ENCODE measurements at places on chromosomes 5 and 9.
A peak's percentile ranks its signal among the peaks of the same experiment; 100 is the strongest.

DNA sequence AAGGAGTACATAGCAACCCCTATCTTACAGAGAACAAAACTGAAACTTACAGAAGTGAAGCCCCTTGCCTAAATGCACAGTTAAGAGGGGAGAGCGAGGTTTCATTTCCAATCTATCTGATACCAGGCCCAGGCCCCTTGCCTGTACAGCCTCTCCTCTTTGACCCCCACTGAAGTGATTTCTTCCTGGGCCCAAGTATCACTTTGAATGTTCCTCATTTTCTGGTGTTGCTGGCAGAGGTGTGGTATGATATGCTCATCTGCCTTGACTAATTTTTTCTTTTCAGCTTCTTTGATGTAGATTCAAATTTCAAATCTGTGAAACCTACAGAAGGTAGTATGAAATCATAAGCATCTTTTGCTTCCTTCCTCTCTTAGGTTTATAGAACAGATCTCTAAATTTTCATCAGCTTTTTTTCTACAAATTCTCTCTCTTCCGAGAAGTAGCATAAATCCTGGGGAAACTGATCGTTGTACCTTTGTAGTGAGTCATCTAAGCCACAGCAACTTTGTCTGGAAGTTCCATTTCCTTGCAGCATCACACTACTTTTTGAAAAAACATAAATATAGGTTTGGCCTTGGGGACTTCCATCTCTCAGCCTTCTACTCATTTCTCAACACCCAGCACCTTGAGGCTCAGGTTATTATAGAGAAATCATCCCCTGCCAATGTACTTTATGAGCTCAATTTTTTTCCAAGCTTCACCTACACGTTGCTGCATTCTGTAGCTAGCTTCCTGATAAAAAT, 402.4 kb upstream of the PTGER4 start:
- H3K27me3 ChIP-seq, result no peaks in the 10 kb centered on the region
- no peak for DNase-seq
- H3K27ac ChIP-seq, result no peak overlapping the region
- H3K4me3 ChIP-seq, result no peak overlapping the region

DNA sequence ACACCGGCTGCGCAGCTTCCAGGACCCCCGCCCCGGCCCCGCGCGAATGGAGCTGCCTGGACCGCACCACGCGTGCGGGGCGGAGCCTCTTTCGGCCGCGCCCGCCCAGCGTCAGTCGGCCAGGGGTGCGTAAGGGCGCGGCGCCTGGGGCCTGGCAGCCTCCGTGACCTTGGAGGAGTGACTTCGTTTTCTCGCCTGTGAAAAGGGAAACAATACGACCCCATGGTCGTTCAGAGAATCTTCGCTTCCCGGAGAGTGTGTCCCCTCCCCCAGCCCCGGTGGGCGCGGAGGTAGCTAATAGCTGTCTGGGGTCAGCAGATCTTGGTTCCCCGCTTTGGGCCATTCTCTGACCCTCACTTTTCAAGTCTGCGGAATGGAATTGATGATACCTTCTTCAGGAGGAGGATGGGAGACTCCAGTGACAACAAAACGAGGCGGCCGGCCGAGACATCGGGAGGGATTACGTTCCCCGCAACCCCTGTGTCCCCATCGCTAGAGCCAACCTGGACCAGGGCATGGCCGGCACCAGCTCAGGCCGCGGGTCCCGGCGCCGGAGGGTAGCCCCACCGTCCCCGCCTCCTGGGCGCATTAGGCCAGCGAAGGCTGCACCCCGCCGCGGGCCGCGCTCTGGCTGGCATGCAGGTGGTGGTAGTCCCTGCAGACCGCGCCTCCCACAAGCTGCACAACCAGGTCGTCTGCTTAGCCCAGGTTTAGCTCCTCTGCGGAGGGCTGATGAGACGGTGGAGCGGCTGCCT, 5.5 kb upstream of the CDHR2 start:
- H3K36me3 ChIP-seq, result no peaks in the 10 kb centered on the region
- no peak overlapping the region for H3K27ac ChIP-seq
- peaks cover 31% of the 10 kb centered on the region for H3K27me3 ChIP-seq
- peak overlapping the region; percentile 59 for H3K4me3 ChIP-seq
- peak; percentile 32 for DNase-seq

- no peak overlapping the region for H3K27ac ChIP-seq
- H3K4me1 ChIP-seq, result peaks cover 4% of the 10 kb centered on the region
- no peaks in the 10 kb centered on the region for H3K27me3 ChIP-seq
- no peak overlapping the region for H3K4me3 ChIP-seq
- no peaks in the 10 kb centered on the region for H3K36me3 ChIP-seq
- no peak for DNase-seq
Observed at GRCh38 chr9:12975496-12975895, 200.7 kb downstream of the LURAP1L start.

- peaks cover 10% of the 10 kb centered on the region for H3K36me3 ChIP-seq
- no peak overlapping the region for H3K27ac ChIP-seq
- peak overlapping the region; percentile 94 for H3K4me3 ChIP-seq
- H3K4me1 ChIP-seq, result peaks cover 21% of the 10 kb centered on the region
Observed at GRCh38 chr9:136244122-136244968, 1.3 kb downstream of the QSOX2 start.

GRCh38 chr9:96294159-96294545, 7.8 kb downstream of the HSD17B3 start:
- no peaks in the 10 kb centered on the region for H3K27me3 ChIP-seq
- peaks cover 5% of the 10 kb centered on the region for H3K4me1 ChIP-seq
- H3K36me3 ChIP-seq, result no peaks in the 10 kb centered on the region

DNA sequence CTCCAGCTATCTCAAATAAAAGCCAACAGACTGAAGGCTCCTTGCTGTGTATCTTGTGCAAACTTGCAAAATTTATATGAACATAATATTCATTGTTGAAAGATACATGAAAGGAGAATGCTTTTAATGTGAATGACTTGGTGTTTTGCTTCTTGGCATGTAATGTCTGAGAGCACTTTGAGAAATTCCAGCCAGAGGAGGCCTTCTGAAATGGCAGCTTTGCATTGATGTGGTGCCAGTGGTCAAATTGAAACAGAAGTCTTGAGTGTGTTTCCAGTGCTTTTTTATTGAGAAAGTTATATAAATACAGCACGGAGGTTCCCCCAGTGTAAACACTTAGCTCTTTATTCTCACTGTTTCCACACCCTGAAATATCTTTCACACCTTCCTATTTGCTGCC, 182.1 kb downstream of the ADCY2 start:
- DNase-seq, result no peak
- no peak overlapping the region for H3K27ac ChIP-seq
- H3K4me3 ChIP-seq, result no peak overlapping the region
- H3K36me3 ChIP-seq, result no peaks in the 10 kb centered on the region
- no peaks in the 10 kb centered on the region for H3K27me3 ChIP-seq

DNA sequence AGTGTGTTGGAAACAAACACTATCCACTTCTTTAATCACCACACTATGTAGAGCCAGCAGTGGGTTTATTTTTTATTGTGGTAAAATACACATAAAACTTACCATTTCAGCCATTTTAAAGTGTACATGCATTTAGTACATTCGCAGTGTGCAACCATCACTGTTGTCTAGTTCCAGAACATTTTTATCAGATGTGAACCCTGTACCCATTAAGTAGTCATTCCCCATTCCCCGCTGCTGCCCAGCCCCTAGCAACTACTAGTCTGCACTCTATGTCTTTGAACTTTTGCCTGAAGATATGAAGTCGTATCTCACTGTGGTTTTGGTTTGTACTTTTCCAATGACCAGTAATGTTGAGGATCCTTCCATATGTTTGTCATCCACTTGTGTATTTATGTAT, 30.2 kb upstream of the F2R start:
- no peak overlapping the region for H3K27ac ChIP-seq
- H3K4me3 ChIP-seq, result no peak overlapping the region
- no peaks in the 10 kb centered on the region for H3K27me3 ChIP-seq
- no peak for DNase-seq
- peaks cover 35% of the 10 kb centered on the region for H3K36me3 ChIP-seq

DNA sequence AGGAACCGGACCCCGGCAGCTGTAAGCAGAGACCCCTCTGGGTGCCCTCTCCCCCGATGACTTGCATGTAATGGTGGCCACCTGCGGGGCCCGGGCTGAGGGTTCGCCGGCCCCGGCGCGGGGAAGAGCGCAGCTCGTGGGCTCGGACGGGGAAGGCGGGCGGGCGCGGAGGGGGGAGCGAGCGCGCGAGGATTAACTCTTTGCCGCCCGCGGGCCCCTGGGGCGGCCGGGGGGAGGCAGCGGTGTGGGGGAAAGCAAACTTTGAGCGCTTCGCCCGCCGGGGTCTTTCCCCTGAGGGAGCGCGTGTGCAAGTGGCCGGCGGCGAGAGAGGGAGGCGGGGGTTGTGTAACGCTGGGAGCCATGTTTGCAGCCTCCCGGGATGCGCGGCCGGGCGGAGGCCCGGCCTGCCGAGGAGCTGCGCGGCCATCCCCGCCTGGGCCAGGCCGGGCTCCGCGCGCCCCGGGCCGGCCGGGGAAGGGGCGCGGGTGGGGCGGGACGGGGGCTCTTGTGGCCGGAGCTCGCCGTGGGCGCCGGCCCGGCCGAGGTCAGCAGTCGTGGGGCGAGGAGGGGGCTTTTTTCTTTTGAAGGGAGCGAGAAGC, 547 bp downstream of the ANP32B start:
- H3K27me3 ChIP-seq, result no peaks in the 10 kb centered on the region
- no peaks in the 10 kb centered on the region for H3K36me3 ChIP-seq
- H3K4me3 ChIP-seq, result peak overlapping the region; percentile 97
- no peak for DNase-seq
- H3K27ac ChIP-seq, result peak overlapping the region; percentile 81
- H3K4me1 ChIP-seq, result peaks cover 3% of the 10 kb centered on the region

DNA sequence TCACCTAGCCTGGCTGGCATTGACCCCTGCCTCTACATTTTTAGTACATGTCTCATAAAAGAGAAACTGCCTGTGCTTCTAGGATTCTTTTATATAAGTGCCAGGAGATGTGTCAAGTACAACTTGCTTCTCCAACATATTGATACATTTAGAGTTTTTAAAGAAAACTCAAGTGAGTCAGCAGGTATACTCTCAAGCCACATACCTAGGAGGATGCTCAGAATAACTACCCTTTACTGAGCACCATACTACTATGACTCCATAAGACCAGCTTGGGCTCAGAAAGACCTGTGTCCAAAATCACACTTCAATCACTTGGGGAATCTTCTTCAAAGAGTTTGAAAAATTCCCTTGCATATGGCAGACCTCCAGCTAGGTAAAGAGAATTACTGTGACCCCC, 389.8 kb upstream of the SLC24A2 start:
- no peaks in the 10 kb centered on the region for H3K36me3 ChIP-seq
- DNase-seq, result no peak
- H3K27me3 ChIP-seq, result no peaks in the 10 kb centered on the region
- H3K4me3 ChIP-seq, result no peak overlapping the region
- H3K27ac ChIP-seq, result no peak overlapping the region

- DNase-seq, result no peak
- H3K36me3 ChIP-seq, result no peaks in the 10 kb centered on the region
- H3K27me3 ChIP-seq, result no peaks in the 10 kb centered on the region
- H3K4me1 ChIP-seq, result no peaks in the 10 kb centered on the region
- no peak overlapping the region for H3K27ac ChIP-seq
Observed at GRCh38 chr5:112356178-112356956, 62.7 kb downstream of the EPB41L4A start.

DNA sequence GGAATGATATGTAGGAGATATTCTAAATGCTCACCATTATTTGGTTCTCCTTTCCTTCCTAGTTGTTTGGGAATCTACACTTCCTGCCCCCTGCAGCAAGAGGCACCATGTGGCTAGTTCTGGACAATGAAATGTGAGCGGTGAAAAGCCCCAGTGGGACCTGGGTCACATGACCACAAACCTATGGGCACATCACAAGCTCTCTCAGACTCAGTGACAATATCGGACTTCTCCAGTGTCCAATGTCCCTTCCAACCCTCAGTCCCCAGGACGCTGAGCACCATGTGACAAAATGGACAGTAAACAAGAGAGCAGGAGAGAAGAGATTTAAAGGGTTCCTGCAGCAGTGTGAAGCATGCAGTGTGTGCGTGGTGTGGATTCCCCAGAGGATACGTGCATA, 44.6 kb upstream of the FOXE1 start:
- no peak for DNase-seq
- H3K36me3 ChIP-seq, result no peaks in the 10 kb centered on the region
- peaks cover 20% of the 10 kb centered on the region for H3K4me1 ChIP-seq
- H3K27ac ChIP-seq, result no peak overlapping the region
- no peak overlapping the region for H3K4me3 ChIP-seq

- H3K27ac ChIP-seq, result no peak overlapping the region
- no peaks in the 10 kb centered on the region for H3K36me3 ChIP-seq
- DNase-seq, result no peak
- no peaks in the 10 kb centered on the region for H3K27me3 ChIP-seq
Observed at GRCh38 chr9:15572200-15572770, 19.4 kb downstream of the CCDC171 start.

- H3K27ac ChIP-seq, result no peak overlapping the region
- H3K36me3 ChIP-seq, result no peaks in the 10 kb centered on the region
- no peak for DNase-seq
- peaks cover 6% of the 10 kb centered on the region for H3K27me3 ChIP-seq
Observed at GRCh38 chr9:107389617-107390071, 99.9 kb downstream of the KLF4 start.

DNA sequence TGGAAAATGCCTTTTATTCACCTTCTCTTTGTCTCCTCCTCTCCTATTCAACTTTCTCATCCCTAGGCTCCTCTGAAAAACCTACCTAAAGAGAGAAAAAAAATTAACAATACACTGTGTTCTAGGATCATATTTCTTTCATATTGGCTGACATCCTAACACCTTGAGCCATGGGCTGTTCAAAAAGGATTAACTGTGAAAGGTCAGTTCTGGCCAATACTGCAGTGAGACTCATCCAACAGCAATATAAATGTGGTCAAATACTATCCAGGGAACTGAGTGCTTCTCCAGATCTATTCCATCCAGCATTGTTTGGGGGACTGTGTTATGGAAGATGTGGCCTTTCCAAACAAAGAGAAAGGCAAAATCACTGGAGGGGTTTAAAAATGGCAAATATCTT, 131.1 kb upstream of the MOCS2 start:
- no peak for DNase-seq
- H3K27me3 ChIP-seq, result no peaks in the 10 kb centered on the region
- H3K36me3 ChIP-seq, result no peaks in the 10 kb centered on the region
- peaks cover 1% of the 10 kb centered on the region for H3K4me1 ChIP-seq
- no peak overlapping the region for H3K4me3 ChIP-seq

- no peaks in the 10 kb centered on the region for H3K27me3 ChIP-seq
- H3K4me1 ChIP-seq, result peaks cover under 1% of the 10 kb centered on the region
- DNase-seq, result no peak
- no peak overlapping the region for H3K4me3 ChIP-seq
- H3K36me3 ChIP-seq, result no peaks in the 10 kb centered on the region
Observed at GRCh38 chr5:94841598-94842322, 223.3 kb downstream of the SLF1 start.

DNA sequence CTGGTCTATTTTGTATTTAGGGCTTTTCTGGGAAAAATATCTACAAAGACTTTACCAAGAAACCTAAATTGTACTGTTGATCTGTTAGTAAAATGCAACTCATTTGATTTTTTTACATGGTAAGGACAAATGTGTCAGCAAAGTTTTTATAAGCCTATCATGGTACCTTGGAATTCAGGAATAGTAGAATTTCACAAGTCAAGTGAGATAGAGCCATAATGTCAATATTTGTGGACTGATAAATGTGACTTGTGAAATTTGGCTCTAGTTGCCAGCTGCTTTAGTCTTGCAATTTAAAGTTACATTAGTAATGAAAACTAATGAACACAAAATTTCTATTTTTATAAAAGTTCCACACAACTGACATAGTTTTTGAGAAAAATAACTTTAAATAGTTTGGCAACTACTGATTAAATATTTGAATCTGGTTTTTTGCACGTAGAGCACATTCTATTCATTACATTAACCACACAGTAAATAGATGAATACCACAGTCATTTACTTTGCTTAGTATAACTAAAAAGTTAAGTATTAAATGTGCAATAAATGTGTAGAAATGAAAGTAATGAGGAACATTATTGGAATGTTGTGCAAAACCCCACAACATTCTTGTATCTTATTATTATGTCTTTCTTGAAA, 41.2 kb upstream of the RIOK2 start:
- no peak for DNase-seq
- H3K36me3 ChIP-seq, result no peaks in the 10 kb centered on the region
- no peaks in the 10 kb centered on the region for H3K4me1 ChIP-seq
- H3K27me3 ChIP-seq, result no peaks in the 10 kb centered on the region

All from neuronal stem cell (in vitro differentiated cells).